ENCODE measurements at places on chromosomes 5 and 9.

DNA sequence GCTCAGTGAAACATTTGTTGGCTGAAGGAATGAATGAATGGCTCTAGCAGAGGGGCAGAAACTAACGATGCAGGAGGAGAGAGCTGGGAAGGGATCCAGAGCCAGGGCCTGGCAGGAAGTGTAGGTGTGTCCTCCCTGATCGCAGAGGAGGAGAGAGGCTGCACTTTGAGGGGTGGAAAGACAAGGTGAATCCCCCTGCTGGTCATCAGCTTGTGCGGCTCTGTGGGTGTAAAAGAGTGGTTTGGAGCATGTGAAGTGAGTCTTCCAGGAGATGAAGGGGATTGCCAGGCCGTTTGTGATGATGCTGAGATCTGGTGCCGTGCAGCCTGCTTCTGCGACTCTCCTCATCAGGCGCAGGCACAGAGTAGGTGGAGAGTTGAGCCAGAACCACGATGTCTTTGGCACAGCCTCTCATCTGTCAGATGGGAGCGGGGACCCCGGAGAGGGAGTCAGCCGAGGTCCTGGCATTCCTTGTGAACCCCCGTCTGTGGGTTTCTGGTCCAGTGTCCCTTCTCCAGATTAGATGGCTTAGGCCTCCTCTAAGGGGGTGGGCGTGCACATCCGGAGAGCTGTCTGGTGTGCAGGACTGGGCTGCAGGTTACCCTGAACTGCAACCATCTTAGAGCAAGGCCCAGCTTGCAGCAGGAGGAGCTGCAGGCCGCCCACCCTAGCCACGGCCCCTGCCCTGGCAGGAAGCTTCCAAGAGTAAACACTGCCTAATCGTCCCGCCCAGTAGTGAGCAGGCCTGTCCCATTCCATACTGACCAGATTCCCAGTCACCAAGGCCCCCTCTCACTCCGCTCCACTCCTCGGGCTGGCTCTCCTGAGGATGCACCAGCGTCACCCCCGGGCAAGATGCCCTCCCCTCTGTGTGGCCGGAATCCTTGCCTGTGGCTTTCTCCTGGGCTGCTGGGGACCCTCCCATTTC lies at the start of gene ADAMTS13:
TSS of gene ADAMTS13 (plus strand) at position 753 of the 928 bp plus-strand sequence. CDS start at position 830, 77 bp downstream.
- H3K4me1 ChIP-seq = peaks cover 6% of the 10 kb centered on the region
- H3K4me3 ChIP-seq = no peak within 1 kb of the TSS
- DNase-seq = no peak
- no peak within 1 kb of the TSS for H3K27ac ChIP-seq
- H3K27me3 ChIP-seq = no peaks in the 10 kb centered on the region

GRCh38 chr9:107024193-107024592 lies 161.2 kb downstream of the ZNF462 start:
- no peaks in the 10 kb centered on the region for H3K36me3 ChIP-seq
- H3K4me1 ChIP-seq = no peaks in the 10 kb centered on the region
- H3K27me3 ChIP-seq = no peaks in the 10 kb centered on the region
- no peak for DNase-seq
- H3K4me3 ChIP-seq = no peak overlapping the region
- no peak overlapping the region for H3K27ac ChIP-seq

- H3K27ac ChIP-seq = no peak overlapping the region
- H3K36me3 ChIP-seq = no peaks in the 10 kb centered on the region
- no peaks in the 10 kb centered on the region for H3K27me3 ChIP-seq
- peaks cover 4% of the 10 kb centered on the region for H3K4me1 ChIP-seq
Measured at GRCh38 chr5:68074048-68074632, 141.4 kb upstream of the PIK3R1 start.

DNA sequence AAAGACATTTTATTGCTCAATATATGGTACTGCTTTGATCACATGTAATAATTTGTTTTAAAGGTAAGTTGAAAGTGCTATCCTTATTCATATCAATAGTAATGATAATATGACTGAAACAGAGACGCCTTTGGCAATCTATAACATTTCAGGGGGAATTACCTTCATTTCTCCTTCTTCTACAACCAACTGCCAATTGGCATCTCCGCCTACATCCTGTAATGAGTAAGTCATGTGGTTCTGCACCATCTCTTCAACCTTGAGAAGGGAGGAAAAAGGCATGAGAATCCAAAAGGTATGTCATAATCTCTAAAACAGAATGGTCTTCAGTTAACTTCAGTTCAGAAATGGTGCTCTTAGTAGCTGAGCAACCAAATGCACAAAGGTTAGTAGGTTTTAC lies 52.4 kb downstream of the HMGCR start:
- no peaks in the 10 kb centered on the region for H3K4me1 ChIP-seq
- no peak for DNase-seq
- no peak overlapping the region for H3K27ac ChIP-seq
- peaks cover 8% of the 10 kb centered on the region for H3K36me3 ChIP-seq
- no peaks in the 10 kb centered on the region for H3K27me3 ChIP-seq
- no peak overlapping the region for H3K4me3 ChIP-seq

DNA sequence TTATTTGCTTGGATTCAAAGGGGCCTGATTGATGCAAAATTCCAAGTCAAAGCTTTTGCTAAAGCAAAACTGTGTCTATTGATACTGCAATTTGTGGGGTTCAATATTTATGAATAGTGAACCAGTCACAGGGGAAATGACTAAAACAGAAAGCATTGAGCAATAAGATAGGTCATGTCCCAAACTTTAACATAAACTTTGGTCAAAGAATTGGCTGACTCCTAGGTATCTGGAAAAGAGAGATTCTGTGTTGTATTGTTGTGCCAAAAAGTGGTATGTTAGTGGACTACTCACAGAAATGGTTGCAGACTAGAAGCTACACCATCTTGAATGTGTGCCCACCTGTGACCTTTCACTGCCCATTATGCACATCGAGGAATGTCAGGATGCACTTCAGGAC lies 585.5 kb upstream of the RGMB start:
- H3K4me3 ChIP-seq = no peak overlapping the region
- H3K4me1 ChIP-seq = no peaks in the 10 kb centered on the region
- no peaks in the 10 kb centered on the region for H3K27me3 ChIP-seq
- H3K27ac ChIP-seq = no peak overlapping the region

Measured in tibial nerve (tissue), 4 donors.